LoVo (cell line): ENCODE measurements at places on chromosomes 2 and 18.

DNA sequence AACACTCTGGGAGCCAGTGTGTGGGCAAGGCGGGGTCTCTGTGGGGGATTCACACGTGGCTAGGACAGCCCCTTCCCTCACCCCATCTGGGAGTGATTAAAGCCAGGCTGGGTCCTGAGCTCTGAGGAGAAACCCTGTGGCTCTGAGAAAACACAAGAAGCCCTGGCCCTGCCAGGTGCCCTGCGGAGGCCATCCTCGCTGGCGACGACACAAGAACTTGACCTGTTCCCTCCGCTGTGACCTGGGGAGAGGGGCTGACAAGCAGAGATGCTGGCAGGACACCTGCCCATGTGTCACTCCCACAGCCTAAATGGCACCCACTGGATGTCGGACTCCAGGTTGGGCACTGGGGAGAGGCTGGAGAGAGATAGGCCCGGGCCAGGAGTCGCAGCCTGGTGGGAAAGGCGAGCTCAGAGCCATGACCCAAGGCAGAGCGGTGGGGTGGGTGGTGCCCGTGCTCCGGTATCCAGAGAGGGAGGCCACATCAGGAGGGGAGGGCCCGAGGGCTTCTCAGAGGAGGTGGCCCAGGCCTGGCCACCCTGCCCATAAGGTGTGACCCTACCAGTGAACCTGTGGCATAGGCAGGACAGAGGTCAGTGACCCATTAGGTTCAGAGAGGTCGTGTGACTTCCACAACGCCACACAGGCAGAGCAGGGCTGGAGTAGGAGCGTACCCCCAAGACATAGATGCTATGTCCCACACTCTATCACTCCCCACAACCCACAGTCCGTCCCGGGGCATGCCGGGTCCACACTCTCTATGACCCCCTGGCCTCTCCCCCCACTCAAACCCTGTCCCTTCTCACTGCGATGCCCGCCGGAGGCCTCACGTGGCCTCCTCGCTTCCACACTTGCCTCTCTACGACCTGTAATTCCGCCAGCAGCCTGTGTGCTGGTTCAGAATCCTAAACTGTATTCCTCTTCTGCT, 59.4 kb upstream of the HPCAL1 start:
- no peak for DNase-seq

DNA sequence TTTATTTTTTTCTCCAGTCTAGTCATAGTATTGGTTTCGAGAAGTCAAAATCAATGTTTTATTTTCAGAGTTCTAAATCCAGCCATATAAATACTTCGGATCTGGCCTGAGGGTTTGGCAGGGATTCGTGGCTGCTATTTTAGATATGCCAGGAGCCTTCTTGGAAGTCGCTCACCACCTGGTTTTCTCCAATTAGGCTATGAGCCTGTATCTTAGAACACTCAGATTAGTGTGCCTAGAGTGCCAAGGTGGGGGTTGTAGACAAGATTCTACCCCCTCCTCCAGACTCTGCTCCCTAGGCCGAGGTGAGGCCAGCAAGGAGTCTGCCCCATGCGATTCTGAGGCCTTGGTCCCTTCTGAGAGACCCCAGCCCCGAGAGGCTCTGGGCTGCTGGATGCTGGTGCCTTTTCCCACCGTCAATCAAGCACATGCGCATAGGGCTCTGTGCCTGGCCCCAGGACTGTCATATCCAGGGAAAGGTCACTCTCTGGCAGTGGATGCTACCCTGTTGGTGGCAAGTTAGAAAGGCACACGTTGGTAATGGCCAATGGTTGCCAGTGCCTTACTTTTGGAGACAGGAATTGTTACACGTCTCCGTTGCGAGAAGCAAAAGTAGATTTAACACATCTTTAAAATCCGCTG, 197.1 kb downstream of the AGAP1 start:
- no peak for DNase-seq

DNA sequence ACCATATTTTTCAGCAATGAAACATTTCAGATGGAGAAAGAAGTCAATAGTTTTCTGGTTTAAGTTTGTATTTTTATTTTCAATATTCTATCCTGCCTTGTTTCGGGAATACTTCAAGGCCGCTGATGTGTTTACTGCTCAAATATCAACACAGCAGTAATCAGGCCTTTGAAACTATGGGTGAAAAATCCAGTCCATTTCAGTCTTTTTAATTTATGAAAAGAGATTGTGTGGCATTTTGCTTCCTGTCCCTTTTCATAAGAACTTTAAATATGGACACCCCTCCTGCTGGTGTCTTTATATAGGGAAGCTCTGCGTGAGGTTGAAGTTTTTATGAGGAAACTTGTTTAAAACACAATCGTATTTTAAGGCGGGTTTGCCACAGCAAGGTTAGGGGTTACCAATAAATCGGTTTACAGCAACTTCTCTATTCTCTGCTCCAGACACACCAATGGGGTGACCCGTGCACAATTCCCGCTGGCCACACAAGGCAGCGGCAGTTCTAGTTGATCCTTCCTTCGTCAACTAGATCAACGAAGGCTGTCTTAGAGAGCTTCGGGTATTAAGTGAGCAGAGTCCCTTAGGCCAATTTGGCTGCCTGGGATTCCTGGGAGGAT, 1.2 kb upstream of the TANC1 start:
- peak; percentile 38 for DNase-seq

DNA sequence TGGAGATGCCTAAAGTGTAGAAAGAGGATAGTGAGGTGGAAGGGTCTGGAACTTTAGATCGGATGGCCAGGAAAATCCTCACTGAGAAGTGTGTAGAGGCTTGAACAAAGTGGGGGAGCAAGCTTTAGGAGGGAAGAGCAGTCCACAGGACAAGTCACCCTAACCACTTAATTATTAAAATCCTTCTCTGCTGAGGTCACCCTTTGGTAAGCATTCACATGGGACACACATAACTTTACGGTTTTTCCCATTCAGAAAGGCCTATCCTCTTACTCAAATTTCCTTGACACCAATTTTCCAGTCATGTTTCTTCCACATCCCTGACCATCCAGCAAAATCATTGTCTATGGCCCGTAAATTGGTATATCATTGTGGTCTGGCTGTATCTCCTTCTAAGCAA, 31.0 kb upstream of the ZEB2 start:
- DNase-seq: no peak

- DNase-seq: no peak
Observed at GRCh38 chr2:120348134-120348736, 2.3 kb downstream of the INHBB start.

DNA sequence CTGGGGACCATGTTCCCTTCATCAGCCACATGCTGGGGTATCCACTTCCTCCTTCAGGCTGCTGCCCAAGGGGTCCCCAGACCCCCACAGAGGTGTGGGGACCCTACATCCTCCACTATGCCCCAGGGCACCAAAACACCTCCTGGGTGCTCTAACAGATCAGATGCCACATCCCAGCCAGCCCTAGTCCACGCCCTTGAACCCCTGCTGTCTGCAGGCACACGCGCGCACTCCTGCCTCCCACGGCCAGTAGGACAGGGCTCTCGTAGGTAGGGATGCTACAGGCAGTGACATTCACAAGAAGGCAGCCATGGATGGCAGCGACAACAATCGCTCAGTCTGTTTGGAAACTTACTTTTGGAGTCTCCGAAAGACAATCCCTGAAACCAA, 3.0 kb upstream of the GPC1 start:
- no peak for DNase-seq

GRCh38 chr2:240461471-240462072, 26.1 kb downstream of the GPC1 start:
- DNase-seq: no peak
